ENCODE measurements at places on chromosomes 7 and 10.

- no peak for DNase-seq
Observed at GRCh38 chr10:21488246-21488956, 37.1 kb downstream of the SKIDA1 start.

- no peak for DNase-seq
Observed at GRCh38 chr7:11343818-11344413, 370.2 kb downstream of the PHF14 start.

DNA sequence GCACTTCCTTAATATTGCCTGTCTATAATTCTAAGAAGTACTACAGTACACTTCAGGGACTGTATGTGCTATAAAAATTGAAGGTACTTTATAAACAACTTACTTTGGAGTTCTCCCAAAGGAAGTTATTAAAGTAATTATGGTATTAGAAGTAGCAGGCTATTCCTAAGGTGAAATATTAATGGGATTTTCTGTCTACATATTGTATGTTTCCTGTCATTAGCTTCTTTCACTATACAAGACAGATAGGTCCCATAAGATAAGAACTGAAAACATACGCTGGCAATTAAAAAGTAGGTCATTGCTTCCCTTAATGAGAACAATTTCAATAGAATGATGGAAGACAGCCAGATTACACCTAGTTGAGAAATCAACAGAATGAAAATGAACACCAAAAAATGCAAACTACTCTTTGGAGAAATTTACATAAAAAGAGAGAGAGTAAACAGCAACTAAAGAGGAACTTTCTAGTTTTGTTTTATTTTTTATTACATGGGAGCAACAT is 147.0 kb downstream of the HBP1 start:
- no peak for DNase-seq

- DNase-seq, result no peak
Observed at GRCh38 chr10:65622608-65623007, 1303.2 kb upstream of the LRRTM3 start.

DNA sequence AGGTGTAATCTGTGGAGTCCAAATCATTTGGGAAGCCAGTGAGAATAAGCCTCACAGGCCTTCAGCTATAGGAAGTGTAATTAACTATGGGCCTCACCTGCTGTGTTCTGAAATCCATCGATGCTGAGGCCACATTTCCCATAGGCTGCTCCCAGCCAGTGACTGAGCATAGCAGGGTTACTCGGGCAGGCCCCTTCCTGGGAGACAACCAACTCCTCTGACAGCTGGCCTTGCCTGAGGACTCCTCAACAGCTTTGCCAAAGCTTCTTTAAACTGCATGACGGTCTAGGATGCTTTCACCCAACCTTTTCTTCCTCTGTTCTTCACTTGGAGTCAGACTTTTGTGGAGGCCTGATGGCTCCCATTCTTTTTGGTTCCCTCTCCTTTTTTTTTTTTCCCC is 63.8 kb upstream of the SMNDC1 start:
- no peak for DNase-seq

DNA sequence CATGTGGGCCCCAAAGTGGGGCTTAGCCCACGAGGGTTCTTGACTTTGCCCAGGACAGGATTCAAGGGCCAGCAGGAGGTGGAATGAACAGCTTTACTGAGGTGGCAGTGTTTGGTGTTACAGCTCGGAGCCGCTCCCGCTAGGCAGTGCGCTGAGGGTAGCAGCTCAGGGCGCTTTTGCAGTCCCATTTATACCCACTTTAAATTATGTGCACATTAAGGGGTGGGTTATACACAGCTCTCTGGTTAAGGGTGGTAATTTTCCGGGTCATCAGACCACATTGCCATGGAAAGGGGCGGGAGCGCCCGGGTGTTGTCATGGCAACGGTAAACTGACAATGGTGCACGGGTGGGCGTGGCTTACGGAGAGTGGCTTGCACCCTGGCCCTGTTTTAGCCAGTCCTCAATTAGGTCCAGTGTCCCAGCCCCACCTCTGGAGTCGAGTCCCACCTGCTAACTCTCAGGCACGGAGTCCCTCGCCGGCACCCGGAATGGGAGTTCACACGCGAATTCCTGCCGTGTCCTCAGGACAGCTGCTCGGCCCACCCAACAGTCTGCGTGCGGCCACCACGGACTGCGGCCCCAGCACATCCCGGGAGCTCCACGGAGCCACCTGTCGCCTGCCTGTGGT is 58.2 kb upstream of the PDGFA start:
- DNase-seq, result no peak

GRCh38 chr7:37633048-37633447 is 50.5 kb upstream of the GPR141 start:
- no peak for DNase-seq

- DNase-seq, result no peak
Observed at GRCh38 chr7:106331441-106332175, 46.8 kb upstream of the NAMPT start.

GRCh38 chr7:42253316-42253715 is 16.3 kb upstream of the GLI3 start:
- no peak for DNase-seq

DNA sequence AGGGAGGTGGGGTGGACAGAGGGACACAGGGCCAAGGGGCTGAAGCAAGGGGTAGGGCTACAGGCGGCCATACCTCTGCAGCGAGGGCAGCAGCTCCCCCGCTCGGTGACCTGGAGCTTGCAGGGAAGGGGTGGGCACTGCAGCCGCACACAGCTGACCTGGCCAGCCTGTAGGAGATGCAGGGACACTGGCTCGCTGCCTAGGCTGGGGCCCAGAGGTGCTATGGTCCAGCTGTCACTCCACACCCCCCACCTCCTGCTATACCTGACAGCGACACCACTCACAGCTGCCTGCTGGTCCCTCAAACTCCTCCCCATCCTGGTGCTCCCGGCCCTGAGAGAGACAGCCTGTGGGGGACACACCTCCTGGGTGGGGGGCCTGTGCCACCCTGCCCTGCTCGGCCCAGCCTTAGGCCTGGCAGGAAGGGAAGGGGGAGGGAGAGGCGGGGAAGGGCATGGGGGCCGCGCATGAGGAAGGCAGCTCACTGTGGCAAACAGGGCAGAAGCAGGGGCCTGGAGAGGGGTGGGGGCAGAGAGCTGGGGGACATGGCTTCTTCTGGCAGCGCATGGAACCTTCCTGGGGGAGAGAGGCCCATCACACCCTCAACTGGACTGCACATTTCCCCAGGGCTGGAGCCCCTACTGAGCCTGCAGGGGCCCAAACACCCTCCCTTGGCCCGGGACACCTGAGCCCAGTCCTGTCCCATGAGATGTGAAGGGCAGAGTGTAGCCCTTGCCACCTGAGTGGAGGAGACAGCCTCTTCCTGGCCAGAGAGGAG is 23.9 kb downstream of the ATP6V1F start:
- no peak for DNase-seq

DNA sequence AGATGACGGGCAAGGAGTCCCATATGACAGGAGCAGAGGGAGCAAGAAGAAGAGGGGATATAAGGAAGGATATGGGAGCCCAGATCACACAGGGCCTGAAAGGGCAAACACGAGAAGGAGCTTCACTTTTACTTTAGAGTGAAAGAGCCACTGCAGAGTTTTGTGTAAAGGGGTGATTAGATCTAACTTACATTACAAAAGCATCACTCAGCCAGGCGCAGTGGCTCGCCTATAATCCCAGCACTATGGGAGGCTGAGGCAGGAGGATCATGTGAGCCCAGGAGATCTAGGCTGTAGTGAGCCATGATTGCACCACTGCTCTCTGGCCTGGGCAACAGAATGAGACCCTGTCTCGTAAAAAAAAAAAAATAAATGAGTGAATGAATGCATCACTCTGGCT is 91.1 kb downstream of the MPP7 start:
- DNase-seq, result no peak

GRCh38 chr7:25031007-25031406 is 51.0 kb upstream of the OSBPL3 start:
- DNase-seq, result no peak

DNA sequence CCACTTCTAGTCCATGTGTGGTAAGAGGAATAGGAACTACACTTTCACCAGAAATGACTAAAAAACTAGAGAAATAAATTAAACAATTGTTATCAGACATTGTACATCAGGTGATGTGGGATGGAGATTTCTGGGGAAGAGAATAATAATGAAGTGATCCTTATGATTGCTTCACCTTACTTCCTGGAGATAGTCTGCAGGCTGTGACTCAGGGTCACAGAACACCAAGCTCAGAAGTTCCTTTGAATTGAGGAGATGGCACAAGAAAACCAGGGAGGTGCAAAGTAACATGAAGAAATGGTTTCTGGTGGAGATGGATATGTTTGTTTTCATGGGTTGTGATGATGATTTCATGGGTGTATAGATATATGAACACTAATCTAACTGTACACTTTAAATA is 44.5 kb downstream of the ZWINT start:
- no peak for DNase-seq

- DNase-seq, result no peak
Observed at GRCh38 chr7:104091242-104091641, 101.8 kb upstream of the RELN start.

DNA sequence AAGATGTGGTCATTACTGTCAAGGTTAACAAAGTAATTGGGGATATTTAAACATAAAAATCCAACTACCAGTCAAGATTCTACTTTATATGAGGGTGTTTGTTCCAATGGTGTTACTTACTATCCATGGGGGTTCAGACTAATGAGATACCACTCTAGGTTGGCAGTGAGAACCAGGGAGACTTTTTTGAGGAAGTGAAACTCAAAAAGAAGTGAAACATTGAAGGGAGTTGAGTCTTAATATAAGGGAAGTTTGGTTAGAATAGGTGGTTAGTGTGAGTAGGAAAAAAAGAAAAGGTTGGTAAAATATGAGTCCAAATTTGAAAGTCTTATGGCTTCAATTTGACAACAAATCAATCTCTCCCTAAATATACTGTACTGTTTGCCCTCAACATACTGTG is 123.6 kb upstream of the ANK3 start:
- DNase-seq, result no peak

- DNase-seq, result no peak
Observed at GRCh38 chr10:28981007-28981406, 303.7 kb downstream of the BAMBI start.

DNA sequence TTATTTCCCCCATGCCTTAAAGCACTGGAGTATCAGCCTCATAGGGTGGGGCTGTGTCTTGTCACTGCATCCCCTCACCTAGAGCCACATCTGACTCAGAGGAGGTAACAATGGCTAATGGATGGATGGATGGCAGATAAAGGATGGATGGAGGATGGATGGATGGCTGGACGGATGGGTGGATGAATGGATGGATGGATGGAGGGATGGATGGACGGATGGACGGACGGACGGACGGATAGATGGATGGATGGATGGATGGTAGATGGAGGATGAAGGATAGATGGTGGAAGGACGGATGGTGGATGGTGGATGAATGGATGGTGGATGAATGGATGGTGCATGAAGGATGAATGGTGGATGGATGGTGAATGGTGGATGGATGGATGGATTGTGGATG is 77.2 kb downstream of the PDGFA start:
- no peak for DNase-seq

DNA sequence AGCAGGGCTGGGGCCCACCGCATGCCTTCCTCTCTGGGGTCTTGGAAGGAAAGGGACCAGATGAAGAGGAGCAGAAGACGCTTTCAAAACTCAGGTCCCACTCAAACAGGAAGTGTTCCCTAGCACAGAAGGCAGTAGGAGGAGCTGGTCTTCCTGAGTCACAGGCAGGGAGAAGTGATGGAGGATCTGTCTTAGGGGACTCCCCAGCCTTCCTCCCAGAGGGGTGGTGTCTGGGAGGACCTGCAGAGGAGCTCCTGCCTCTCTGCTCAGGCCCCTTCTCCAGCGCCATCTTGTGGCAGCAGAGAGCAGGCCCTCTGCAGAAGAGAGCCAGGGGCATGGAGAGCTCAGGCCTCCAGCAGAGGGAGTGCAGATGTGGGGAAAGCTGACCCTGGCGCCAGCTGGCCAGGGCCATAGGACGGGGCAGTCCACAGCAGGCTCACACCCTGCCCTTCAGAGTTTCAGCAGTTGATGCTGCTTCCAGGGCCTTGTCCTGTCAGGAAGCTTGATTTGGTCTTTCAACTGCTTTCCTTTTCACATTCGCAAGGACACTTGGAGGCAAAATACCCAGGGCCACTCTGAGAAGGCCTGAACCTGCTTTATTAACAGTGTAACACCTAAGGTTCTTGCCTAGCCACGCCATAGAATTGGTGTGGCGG is 62.2 kb upstream of the TARP start:
- peak; percentile 92 for DNase-seq

GRCh38 chr10:35910234-35910633 is 268.1 kb upstream of the FZD8 start:
- DNase-seq, result no peak

DNA sequence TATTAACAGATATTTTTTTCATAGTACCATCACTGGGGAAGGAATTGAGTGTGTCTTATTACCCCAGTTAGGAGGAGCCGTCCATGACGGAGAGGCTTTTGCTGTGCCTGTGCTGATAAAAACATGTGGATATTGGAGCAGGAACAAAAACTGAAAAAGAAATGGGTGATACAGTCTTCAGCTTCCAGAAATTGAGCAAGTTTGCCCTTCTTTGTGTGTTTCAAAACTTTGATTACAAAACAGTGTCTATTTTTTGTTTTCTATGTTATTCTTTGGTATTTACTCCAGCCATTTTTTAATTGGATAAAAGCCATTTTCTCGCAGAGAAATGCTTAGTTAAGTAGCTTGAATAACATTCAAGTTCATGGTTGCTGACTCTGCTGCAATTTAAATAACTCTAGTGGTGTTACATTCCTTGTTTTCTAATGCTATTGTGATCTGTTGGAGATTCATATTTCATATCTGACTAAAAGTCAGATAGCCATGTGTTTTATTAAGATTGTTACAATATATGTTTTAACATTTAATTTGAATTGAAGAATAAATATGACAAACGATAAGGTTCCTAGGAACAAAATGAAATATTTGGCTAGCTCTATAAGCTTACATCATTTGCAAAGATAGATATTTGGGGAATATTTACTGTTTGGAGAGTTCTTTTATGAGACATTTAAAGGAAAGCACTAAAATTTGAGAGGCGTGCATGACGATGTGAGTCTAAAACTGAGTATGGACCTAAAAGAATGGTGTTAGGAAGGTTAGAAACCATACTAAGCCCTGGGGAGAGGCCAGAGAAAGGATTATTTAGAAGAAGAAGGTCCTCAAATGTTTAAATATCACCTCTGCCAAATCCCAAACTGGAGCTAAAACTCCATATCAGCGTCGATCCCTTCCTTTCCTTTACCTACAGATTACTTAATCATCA is 747.3 kb upstream of the CELF2 start:
- no peak for DNase-seq

- DNase-seq, result peak; percentile 78
Observed at GRCh38 chr10:5089865-5090264, 4.3 kb upstream of the AKR1C3 start.

GRCh38 chr7:37833107-37833817 is 15.1 kb upstream of the NME8 start:
- peak; percentile 68 for DNase-seq

DNA sequence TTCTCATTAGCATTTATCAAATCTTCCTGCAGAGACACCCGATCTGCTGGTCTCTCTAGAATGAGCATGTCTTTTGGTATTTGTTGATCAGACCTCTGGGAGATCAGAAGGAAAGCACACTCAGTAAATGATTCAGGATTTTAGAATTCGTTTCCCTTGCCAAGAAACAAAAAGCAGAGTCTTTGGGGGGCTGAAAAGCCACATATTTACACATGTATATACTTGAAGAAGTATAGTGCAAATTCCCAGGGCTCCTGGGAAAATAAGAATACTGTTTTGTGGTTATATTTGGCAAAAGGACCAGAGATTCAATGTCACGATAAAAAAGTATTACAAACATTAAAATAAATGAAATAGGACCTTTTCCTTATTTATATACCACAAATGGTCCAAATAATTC is 100.2 kb downstream of the AGMO start:
- no peak for DNase-seq

GRCh38 chr7:107025449-107026103 is 18.9 kb upstream of the PRKAR2B start:
- DNase-seq, result peak; percentile 13

GRCh38 chr7:2954433-2954853 is 89.2 kb downstream of the CARD11 start:
- no peak for DNase-seq
